ENCODE measurements at places on chromosomes 12 and 14.

DNA sequence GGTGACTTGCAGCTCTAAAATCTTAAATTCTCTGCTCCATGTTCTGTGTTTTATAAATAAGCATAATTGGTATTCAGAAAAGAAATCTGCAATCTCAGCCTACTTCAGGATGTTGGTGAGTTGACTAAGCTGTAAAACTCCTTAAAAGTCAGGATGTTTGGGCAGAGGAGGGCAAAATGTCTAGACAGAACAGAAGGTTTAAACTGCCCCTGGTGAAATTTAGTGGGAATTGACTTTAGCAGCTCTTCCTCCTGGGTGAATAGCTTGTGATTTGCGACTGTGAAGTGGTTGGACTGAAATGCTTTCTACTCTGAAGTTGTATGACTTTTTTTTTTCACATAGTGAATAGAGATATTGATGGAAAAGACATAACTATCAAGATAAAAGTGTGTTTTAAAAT lies 85.8 kb downstream of the CAND1 start:
- peak; percentile 40 for DNase-seq

DNA sequence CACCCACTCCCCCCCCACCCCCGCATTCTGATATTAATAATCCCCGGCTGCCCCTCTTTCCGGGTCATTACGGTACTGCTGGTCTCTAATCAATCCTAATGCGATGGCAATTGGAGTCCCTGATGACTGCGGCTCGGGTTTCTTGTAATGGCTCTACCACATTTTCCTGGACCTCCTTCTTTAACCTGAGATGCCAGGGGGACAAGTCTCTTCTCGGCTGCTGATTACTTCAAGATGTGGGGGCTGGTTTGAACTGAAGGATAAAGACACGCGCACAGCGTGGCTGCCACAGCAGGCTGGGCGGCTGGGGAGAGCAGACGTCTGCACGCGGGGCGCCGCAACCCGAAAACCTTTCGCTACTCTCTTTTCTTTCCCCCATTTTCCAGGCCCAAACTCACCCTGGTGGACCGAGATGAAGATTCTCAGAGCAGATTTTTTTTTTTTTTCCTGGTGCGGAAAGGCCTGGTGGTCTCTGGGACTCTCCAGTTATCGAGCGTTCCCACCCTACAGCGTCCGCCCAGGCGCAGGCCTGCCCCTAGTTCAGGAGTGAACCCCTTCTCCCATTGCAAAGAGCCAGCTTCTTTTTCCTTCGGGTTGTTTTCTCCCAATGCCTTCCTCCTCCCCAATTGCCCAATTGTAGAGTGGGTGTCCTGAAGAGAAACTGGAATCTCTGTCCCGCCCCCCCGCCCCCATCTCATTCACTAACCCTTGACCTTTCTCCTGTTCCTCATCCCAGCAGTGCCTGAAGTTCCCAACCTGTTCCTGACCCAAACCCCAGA lies 6.0 kb upstream of the SIX1 start:
- no peak for DNase-seq

DNA sequence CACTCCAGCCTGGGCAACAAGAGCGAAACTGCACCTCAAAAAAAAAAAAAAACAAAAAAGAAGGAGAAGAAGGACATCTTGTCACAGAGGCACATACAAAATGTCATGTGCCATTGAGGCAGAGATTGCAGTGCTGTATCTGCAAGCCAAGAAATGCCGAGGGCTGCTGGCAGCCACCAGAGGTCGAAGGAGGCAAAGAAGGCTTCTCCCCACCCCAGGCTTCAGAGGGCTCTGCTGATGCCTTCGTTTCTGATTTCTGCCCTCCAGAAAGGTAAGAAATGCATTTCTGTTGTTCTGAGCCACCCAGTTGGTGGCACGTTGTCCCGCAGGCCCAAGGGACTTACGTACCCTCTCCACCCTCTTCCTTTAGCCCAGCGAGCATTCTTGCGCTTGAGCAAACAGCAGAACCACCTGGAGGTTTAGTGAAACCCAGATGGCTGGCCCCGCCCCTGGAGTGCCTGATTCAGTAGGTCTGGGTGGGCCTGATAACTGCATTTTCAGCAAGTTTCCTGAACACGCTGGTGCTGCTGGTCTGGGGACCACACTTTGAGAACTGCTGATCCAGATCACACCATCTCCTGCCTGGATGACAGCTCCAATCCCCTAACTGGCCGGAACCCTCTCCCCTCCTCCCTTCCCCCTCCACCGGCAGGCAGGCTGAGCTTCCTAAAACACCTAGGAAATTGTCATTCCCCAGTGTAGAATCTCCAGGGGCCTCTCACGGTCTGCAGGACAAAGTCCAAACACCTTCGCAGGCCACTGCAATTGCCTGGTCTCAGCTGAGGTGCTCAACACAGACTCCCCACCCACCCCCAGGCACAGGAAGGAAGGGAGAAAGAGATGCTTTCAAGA lies 21.1 kb upstream of the SCARB1 start:
- DNase-seq = no peak

- peak; percentile 35 for DNase-seq
Measured at GRCh38 chr12:49665384-49665783, 41.8 kb downstream of the FMNL3 start.

DNA sequence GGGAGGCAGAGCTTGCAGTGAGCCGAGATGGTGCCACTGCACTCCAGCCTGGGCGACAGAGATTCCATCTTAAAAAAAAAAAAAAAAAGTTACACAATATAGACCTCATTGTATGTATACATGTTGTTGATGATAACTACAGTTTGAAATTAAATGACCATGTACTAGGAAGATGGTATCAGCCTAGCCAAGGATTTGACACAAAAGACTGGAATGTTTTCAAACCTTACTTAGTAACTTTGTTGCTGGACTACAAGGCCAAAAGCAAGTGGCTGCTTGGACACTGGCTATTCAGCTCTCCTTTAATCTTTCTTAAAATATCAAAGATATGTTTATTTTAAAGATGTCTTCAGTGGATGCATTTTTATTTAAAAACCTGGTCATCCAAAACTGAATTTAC lies 18.9 kb upstream of the NUDT4 start:
- no peak for DNase-seq

DNA sequence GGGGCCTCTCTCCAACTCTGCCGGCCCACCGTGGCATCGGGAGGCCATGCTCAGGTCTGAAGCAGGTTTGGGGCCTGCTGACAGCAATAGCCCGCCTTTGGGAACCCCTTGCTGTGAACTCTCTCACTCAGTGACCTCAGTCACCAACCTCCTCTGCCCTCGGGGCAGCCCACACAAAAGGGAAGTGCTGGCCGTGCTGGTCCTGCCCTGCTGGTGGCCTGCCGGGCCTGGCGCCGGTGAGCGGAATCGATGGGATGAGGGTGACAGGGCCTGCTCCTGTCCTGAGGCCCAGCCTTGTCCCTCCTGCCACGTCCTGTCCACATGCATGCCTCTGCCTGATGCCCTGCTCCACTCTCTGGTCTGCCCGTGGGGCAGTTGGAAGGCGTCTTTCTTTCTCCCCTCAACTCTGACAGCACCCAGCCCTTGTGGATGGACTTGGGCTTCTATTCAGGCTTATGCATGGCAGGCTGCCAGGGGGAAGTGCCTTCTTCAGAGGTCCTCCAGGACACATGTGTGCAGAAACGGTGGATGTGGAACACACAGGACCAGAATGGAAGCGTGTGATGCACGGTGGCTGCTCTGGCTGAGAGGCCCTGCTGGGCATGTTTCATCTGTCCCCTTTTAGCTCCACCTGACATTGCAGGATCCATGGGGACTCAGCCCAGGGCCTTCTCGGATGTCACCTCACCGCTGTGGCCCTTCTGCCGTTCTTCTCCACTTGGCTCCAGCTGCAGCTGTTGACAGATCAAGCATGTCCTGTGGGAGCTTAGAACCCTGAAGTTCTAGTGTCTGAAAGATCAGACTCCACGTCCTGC lies 31.9 kb downstream of the IL31 start:
- DNase-seq = no peak

DNA sequence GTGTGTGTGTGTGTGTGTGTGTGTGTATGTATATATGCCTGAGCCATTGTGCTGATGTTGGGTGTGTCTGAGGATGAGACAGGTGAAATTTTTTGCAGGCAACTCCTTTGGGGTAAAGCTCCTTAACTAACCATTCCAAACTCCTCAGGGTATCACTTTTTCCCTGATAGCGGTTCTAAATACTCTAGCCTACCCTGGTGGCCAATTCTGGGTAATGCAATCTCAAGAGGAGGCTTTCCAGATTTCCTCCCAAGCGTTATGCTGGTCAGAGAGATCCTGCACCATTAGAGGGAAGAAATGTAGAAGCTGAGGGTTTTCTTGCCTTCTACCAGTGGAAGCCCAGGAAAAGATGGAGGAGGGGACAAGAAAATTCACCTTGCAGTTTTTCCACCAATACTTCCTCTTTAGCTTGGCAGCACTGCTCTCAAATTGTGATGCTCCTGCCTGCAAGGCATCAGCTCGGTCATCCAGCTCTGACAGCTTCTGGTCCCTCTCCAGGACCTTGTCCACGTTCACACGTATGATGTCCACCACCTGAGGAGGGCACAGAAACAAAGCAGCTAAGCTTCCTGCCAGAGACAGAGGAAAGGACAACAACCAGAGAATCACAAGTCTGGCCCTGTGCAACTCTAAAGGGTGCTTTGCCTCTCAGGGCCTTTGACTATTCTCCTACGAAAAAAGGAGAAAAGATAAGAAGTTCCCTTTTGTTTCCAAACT lies 4.9 kb downstream of the VAMP1 start:
- DNase-seq = peak; percentile 61

GRCh38 chr14:79585845-79586244 lies 625.5 kb downstream of the DIO2 start:
- DNase-seq = peak; percentile 4

DNA sequence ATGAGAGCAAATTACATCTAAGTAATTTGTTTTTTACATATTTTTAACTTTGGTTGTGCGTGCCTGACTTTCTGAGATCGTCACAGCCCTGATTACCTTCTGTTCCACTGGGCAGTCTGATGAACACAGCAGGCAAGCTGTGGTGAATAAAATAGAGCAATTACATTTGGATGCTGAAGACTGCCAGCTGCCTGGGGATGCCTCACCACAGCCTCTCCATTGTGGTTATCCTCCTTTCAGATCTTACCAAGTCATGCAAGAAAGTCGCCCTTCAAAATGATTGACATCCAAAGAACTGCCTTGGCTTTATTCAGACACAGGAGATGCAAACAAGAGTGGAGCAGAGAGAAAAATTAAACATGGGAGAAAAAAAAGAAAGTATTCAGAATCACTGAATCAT lies 456.6 kb upstream of the TMPO start:
- peak; percentile 6 for DNase-seq

DNA sequence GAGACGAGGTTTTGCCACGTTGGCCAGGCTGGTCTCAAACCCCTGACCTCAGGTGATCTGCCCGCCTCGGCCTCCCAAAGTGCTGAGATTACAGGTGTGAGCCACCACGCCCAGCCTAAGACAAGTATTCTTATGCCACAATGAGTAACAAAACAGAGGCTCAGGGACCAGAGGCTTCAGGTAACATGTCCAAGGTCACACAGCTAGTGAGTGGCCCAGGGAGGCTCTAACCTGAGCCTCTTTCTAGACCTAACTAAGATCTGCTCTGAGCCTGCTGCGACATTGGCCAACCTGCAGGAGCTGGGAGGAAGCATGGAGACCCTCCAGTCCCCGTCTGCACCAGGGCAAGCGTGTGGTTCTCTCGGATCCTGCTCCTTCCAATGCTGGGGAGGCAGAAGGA lies 77.9 kb downstream of the FOXN3 start:
- no peak for DNase-seq
